ENCODE measurements at places on chromosomes 7 and 10. TPM values are rescaled to one million over a fixed set of nuclear protein-coding genes. Genes with fewer than 3 reads are reported as not detected.

Gene PTPN12
- total RNA-seq = 17.8 TPM

Gene CPA5
- total RNA-seq = not detected

DNA sequence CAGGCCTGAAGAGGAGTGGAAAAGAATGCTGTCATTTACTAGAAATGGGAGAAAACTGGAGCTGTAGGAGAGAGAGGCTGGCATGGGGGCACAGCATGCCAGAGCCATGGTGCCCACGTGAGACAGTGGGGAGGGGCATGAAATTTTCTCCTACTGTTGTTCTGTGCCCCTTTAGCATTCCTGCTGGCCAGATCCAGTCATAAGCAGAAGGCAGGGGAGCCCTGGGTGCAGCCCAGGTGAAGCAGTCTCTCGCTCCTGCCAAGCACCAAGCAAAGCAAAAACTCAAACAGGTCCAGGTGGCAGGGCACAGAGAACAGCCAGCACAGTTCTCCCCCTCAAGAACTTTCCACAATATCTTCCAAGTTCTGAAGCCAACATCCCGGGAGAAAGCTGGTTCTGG lies 383.2 kb downstream of the TCERG1L start:
- peaks cover 4% of the 10 kb centered on the region for H3K27me3 ChIP-seq
- no peaks in the 10 kb centered on the region for H3K4me1 ChIP-seq
- no peaks in the 10 kb centered on the region for H3K36me3 ChIP-seq
- DNase-seq = no peak
- no peak overlapping the region for H3K4me3 ChIP-seq

Gene NEBL
- total RNA-seq = 1.8 TPM

Gene TNKS2
- 29.8 TPM for total RNA-seq

GRCh38 chr7:102009628-102010027 lies 192.2 kb downstream of the CUX1 start:
- no peaks in the 10 kb centered on the region for H3K4me1 ChIP-seq
- no peaks in the 10 kb centered on the region for H3K36me3 ChIP-seq
- no peak overlapping the region for H3K4me3 ChIP-seq
- DNase-seq = no peak
- no peak overlapping the region for H3K27ac ChIP-seq

DNA sequence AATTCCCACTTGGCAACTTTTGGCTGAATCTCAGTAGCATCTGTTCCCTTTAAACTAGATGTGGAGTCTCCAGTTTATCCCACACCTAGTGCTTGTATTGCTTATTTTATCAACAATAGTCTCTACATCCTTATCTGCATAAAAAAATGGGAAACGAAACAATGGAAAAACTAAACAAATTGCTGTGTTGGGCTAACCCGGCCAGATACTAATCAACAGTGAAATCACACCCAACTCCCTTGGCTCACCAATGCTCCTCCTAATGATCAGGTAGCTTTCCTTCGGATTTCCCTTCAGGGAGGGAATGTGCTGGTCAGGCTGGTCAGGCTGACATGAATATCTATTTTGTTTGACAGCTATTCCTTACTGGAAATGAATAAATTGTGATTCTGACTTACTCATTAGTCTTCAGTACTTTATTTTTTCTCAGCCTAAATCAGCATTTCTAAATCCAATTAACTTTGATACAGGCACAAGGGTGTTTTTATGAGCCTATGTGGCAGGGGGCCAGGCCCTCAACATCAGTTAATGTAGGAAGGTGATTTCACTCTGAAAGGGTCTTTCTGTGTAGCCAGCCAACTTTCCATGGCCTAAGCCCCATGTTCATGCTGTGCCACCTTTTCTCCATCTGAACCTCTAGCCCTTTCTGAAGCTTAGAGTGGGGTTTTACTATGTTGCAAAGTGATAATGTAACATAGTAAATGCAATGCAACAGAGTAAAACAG lies 170.5 kb upstream of the NPSR1 start:
- DNase-seq = no peak
- no peaks in the 10 kb centered on the region for H3K27me3 ChIP-seq
- H3K4me1 ChIP-seq = no peaks in the 10 kb centered on the region
- H3K4me3 ChIP-seq = no peak overlapping the region
- H3K36me3 ChIP-seq = no peaks in the 10 kb centered on the region
- H3K27ac ChIP-seq = no peak overlapping the region

GRCh38 chr7:79953130-79953529 lies 181.5 kb upstream of the GNAI1 start:
- no peak for DNase-seq
- no peaks in the 10 kb centered on the region for H3K4me1 ChIP-seq
- H3K27ac ChIP-seq = no peak overlapping the region
- H3K4me3 ChIP-seq = no peak overlapping the region

Gene PIP
- total RNA-seq = not detected

- H3K4me3 ChIP-seq = no peak overlapping the region
- H3K27ac ChIP-seq = no peak overlapping the region
- no peak for DNase-seq
- no peaks in the 10 kb centered on the region for H3K27me3 ChIP-seq
- H3K4me1 ChIP-seq = no peaks in the 10 kb centered on the region
These were observed 133.6 kb downstream of the SEMA3C start for GRCh38 chr7:80785276-80785675.
